ENCODE measurements at places on chromosomes 4 and X.

GRCh38 chr4:1220566-1220965 lies 28.4 kb downstream of the CTBP1 start:
- DNase-seq = no peak

DNA sequence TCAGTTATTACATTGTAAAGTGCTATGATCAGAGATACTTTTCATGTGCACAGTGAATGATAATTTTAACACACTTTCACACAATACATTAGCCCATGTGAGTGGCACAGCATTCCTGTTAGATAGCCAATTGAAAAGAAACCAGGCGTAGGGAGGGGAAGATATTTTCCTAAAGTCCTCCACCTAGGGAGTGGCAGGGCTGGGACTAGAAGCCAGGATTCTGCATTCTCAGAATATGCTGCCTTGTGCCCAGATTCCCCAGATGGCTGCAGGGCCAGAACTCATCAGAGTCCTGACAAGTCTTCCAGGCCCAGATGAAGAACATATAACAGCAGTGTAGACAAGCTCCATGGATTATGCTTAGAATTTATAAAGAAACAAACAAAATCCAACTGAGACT lies 350.2 kb downstream of the AFF2 start:
- no peak for DNase-seq

- no peak for DNase-seq
These were observed 1729.3 kb downstream of the C4orf33 start for GRCh38 chr4:130825284-130825683.

GRCh38 chr4:138772366-138772765 lies 243.2 kb upstream of the NOCT start:
- DNase-seq = no peak

DNA sequence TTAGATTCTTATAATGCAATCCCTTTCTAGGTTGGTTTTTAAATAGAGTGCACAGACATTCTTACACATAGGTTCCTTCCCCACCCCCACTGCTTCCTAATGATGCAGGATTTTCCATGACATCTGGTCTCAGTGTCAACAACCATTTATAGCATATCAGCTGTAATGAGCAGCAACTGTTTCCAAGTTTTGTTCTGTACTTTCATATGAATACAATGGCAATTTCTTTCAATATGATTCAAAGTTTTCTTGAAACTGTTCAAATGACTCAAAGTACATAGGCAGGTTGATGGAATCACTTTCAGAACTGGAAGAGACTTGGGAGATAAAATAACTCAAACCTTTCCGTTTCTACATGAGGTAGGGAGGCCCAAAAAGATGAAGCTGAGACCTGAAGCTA lies 220.7 kb downstream of the CAMK2D start:
- no peak for DNase-seq

DNA sequence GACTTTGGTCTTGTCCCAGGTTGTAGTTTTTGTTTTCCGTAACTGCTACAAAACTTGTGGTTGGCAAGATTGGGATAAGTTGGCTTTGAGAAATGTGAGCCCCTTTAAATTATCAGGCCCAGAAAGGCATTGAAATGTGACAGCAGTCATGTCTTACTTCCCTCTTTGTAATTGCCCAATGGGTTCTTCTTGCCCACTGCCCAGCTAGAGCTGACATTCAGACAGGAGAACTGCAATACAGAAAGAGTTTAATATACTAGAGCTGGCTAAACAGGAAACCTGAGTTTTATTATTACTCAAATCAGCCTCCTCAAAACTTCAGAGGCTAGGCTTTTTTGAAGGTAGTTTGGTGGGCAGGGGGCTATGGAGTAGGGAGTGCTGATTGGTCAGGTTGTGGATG lies 288.3 kb downstream of the ZNF674 start:
- no peak for DNase-seq

Data from activated CD8-positive, alpha-beta T cell treated with anti-CD3 and anti-CD28 coated beads, Interleukin-2, amount 10 ng/mL, durations not matched to agents 7 days and 5 days (primary cell).